NB4 (cell line): ENCODE measurements at places on chromosomes 3 and 15.

DNA sequence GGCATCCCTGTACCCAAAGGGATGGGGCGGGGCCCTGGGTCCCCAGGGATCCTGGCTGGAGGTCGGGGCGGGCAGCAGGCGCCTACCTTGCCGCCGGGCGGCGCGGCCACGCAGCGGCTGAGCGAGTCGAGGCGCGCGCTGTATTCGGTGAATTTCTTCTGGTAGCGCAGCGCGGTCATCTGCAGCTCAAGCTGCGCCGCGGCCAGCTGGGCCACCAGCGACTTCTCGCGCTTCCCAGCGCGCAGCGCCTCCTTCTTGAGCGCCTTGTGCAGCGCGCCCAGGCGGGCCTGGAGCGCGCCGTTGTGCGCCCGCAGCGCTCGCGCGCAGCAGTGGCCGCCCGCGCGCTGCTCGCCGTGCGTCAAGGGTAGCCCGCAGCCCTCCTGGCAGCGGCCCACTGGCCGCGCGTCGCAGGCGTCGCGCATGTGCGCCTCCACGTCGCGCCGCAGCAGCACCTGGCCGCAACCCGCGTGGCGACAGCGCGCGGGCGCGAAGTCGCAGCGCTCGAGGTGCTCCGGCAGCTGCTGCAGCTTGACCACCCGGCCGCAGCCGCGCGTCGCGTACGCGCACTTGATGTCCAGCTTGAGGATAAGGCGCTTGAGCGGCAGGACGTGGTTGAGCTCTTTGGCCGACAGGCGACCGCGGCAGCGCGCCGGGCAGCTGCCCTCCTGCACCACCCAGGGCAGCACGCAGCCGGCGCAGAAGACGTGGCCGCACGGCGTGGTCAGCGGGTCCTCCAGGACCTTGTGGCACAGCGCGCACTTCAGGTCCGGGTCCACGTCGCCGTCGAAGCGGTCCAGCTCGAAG lies 522 bp downstream of the PDZRN3 start:
- DNase-seq = no peak

DNA sequence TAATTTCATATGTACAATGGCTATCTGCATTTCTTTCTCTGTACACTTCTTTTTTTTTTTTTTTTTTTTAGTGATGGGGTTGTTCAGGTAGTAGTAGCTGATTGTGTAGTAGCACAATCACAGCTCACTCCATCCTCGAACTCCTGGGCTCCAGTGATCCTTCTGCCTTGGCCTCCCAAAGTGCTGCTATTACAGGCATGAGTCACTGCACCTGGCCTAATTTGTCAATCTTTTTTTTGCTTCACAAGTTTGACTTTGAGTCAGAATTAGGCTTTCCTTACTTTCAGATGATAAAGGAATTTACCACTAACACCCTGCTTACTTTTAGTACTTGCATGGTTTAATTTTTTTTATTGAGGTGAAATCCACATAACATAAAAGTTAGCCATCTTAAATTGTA lies 28.0 kb downstream of the MAP1A start:
- DNase-seq = no peak

DNA sequence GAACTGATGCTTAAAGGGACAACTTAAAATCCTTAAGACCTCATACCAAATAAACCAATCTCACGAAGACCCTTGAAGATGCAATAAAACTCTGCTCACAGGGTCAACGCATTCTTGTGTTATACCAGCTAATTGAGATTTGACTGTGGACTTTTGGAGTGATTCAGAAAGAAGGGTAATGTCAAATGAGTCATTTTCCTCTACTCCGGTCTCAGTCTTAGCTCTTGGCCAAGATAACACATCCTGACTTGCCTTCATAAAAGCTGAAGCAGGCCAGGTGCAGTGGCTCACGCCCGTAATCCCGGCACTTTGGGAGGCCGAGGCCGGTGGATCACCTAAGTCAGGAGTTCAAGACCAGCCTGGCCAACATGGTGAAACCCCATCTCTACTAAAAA lies 3.8 kb downstream of the PKM start:
- peak; percentile 65 for DNase-seq

- DNase-seq = no peak
These were observed 8.7 kb downstream of the PXK start for GRCh38 chr3:58341376-58341775.

GRCh38 chr3:120203016-120203415 lies 82.0 kb downstream of the GPR156 start:
- DNase-seq = peak; percentile 72

DNA sequence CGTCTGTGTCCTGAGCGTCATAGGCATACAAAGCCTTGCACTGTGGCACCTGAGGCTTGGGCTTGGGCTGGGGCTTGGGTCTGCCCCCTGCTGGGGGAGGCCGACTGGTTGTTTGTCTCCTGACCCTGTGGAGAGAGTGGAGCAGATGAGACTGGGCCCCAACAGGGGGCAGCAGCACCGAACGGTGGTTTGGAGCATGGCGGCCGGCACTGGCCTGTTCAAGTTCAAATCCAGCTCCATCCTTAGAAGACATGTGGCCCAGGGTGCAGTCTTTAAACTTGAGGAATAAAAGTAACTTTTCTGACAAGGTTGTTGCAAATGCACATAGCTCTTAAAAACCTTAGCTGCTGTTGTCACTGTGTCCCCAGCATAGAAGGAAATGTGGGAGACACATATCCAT lies 33.3 kb downstream of the CCNB2 start:
- DNase-seq = peak; percentile 72

DNA sequence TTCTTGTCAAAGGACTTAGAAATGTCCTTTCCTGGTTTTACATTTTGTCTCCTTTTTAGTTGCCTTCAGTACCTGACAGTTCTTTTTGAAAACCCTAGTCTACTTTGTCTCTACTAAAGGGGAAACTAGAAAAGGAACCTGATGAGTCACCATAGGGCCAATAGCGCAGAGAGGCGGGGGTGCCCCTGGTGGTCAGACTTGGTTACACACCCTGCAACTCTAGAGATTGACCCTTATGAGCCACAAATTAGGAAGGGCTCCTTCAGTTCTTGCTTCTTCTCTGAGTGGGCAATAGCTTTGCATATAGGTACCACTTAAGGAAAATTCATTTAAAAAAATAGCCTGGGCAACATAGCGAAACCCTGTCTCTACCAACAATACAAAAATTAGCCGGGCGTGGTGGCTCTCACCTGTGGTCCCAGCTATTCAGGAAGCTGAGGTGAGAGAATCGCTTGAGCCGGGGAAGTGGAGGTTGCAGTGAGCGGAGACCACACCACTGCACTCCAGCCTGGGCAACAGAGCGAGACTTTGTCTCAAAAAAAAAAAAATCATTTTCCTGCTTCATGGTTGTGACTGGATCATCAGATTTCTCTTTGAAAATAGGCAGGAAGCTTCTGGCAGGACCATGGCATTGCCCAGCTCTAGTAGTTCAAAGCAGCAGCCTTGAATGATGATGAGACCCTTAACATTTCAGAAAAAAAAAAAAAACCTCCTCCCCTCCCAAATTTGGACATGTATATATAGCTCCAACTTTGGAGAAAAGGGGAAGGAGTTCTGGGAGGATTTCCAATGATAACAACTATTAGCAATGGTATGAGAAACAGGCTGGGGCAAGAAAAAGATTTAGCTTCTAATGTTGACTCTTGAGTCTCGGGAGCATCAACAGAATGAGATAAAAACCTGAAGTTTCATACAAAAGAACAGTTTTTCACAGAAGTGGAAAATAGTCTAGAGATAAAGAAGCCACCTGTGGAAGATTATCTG lies 45.2 kb upstream of the RASA2 start:
- peak; percentile 79 for DNase-seq

- peak; percentile 28 for DNase-seq
These were observed 89.9 kb downstream of the LRTM1 start for GRCh38 chr3:54837964-54838363.

DNA sequence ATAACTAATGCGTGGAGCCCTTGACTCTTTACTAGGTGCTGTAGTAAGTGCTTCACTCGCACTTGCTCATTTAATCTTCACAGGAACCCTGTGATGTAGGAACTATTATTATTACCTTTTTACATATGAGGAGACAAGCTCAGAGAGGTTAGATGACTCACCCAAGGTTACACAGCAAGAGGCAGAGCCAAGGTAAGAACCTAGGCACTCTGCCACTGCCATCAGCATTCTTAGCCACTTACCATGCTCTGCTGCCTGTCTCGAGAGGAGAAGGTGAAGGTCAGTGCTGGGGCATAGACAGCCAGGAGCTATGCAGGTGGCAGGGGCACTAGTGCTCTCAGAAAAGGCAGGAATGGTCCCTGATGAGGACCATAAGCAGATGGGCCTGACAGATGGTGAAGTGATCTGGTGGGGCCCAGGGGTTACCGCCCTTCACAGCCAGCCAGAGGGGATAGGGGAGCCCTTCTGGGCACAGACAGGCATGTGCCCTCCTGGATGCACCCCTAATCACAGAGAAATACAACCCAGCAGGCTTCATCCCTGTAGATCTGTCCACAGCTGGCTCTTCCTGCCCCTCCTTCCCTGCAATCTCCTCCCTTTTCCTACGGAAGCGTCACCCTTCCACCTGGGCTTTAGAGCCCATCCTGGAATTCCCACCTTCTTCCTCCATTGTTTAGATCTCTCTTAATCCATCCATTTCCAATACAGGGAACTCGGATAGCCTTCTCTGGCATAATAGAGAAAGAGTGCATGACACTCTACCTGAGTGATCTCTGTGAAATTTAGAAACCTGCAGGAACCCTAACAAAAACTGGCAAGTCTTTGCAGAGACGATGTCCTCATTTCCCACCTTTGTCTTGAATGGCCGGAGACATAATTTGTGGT lies 26.9 kb downstream of the ABTB1 start:
- no peak for DNase-seq

- no peak for DNase-seq
These were observed 5.4 kb downstream of the CRABP1 start for GRCh38 chr15:78345396-78346125.

GRCh38 chr15:38208779-38209178 lies 43.9 kb upstream of the SPRED1 start:
- no peak for DNase-seq

- no peak for DNase-seq
These were observed 44.1 kb downstream of the TRANK1 start for GRCh38 chr3:36900474-36901443.

GRCh38 chr3:185677146-185677829 lies 91.2 kb downstream of the SENP2 start:
- peak; percentile 62 for DNase-seq

- DNase-seq = no peak
These were observed 3.4 kb downstream of the PDZRN3 start for GRCh38 chr3:73621388-73621787.

DNA sequence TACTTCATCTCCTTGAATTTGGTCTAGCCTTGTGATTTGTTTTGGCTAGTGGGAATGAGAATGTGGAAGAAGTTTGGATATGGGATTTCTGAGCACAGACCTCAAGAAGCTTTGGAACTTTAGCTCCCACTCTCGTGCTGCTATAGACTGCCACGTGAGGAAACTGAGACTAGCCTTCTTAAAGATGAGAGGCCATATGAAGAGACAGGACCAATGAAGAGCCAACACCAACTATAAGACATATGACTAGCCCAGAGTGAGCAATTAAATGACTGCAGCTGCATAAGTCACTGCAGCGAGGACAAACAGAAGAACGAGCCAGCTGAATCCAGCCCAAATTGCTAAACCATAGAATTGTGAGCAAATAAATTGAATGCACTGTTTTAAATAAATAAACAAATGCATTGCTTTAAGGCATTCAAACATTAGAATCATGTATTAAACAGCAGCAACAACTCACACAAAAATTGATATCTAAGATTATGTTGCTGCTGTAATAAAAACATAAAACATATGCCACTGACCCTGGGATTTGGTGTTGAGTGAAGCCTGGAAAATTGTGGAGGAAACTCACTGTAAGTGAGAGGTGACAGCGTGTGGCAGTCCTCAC lies 15.7 kb upstream of the CNTN4 start:
- no peak for DNase-seq

DNA sequence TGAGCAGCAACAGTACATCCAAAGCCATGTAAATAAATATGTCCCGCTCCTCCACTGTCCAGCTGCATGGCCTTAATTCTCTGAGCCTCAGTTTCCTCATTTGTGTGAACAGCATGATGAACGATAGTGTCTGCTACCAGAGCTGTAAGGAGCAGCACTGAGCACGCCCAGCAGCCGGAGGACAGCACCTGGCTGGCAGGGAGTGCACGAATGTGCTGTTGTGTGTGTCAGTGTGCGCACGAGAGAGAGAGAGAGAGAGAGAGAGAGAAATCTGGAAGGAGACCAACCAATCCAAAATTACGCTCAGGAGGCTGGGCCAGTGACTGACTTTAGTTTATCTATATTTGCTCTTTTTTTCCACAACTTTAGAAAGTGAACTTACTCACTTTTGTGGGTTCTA lies 26.6 kb upstream of the PLXNA1 start:
- DNase-seq = no peak

DNA sequence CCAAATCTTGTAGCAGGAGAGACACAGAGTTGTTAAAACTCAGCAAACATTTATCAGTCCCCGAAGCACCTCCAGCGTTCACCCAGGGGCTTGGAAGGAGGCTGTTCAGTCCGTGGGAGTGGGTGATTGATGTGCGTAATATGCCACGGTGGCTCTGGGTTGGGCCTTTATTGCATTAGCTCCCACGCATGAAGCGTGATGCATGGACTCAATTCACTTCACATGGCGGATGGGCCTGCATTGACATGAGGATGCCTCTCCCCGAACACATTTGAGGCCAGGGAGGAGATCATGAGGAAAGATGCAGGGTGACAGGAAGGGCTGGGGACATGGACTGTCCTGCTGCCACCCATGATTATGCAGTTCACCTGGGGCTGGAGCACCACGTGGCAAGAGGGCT lies 126.5 kb downstream of the FAM43A start:
- DNase-seq = no peak

GRCh38 chr3:10108091-10108490 lies at the start of gene FANCD2OS:
FANCD2OS (minus strand) TSS chr3:10108255; CDS start chr3:10104774, 3,481 bp downstream.
- DNase-seq = no peak

- no peak for DNase-seq
These were observed 42.2 kb upstream of the SIN3A start for GRCh38 chr15:75493732-75494131.

DNA sequence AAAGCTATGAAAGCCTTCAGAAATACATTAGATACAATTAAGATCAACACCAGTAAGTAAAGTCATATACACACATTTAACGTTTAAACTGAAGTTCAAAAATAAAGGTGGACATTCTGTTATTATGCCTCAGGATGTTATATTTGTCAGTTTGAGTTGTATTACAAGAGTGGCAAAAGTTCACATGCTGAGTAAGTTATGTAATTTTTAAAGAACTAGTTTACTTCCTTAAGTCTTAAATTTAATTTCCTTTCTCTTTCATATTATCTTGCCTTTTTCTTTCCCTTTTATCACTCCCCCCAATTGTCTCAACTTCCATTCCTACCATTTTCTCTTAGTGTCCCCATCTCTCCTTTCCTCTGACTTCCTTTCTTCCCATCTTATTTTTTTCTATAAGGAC lies 4.9 kb upstream of the GPR87 start:
- DNase-seq = no peak

- DNase-seq = peak; percentile 25
These were observed 2.5 kb downstream of the EEFSEC start for GRCh38 chr3:128155616-128156360.
